Prostate gland (tissue), 2 donors: ENCODE measurements at places on chromosomes 4 and X.

DNA sequence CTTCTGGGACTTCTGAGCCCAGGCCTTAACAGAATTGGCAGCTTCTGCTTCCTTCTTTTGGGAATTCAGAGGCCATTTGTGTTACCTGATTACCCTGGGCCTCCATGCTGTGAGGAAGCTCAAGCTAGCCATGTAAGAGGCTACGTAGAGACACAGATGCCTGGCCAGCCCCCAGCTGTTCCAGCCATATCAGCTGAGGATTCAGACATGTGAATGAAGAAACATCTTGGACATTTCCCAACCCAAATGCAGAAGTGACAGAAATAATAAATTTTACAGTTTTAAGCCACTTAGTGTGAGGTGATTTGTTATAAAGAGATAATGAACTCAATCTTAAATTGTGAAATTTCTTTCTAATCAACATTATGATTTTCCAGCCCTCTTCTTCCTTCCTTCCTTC is 18.7 kb upstream of the ZNF827 start:
- DNase-seq = no peak
- no peaks in the 10 kb centered on the region for H3K27me3 ChIP-seq
- H3K27ac ChIP-seq = no peak overlapping the region
- H3K36me3 ChIP-seq = no peaks in the 10 kb centered on the region
- H3K4me3 ChIP-seq = no peak overlapping the region
- no peaks in the 10 kb centered on the region for H3K4me1 ChIP-seq

GRCh38 chr4:43457866-43458265 is 565.4 kb downstream of the GRXCR1 start:
- no peak overlapping the region for H3K4me3 ChIP-seq
- H3K27me3 ChIP-seq = no peaks in the 10 kb centered on the region
- DNase-seq = no peak
- H3K36me3 ChIP-seq = no peaks in the 10 kb centered on the region

DNA sequence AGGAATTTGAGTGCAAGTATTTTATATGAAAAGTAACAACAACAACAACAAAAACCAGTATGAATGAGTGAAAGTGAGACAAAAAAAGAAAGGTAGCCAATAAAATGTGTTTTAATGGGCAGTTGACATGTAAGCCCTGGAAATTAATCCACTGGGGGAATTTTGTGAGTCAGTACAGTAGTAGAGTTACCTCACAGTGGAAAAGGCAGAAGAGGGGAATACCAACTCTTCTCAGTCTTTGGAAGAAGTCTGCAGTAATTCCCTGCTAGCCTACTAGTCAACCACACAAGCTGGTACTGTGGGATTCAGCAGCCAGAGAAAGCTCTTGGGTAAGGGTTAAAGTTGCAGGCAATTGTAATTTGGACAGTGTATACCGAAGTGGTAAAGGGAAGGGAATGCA is 76.3 kb upstream of the IL15 start:
- no peak overlapping the region for H3K27ac ChIP-seq
- no peaks in the 10 kb centered on the region for H3K27me3 ChIP-seq
- H3K36me3 ChIP-seq = no peaks in the 10 kb centered on the region

DNA sequence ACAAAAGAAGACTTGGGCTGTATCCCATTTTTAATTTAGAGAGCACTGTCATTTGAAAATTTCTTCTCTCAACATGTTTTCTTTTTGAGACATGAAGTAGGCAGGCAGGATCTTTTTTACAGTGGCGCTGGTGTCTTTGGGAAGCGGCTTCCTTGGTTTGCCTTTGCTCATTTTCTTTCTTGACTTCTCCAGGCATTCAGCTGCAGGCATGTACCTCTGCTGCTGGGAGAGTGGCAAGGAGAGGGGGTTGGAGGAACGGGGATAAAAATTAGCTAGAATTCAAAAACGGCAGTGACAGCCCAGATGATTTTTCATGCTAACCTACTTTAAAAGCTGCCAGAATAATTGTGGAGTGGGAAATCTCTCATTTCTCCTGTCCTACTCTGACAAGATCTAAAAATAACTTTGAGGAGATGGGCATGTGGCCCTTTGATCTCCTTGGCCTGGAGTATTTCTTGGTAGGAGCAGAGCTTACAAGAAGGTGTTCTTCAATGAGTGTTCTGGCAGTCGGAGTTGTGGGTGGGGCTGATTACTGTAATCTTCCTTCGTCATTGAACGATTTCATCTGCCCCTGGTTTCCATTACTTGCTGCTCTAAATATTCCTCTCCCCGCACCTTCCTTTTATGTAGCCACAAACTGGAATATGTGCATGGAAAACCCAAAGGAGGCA is 54.8 kb downstream of the TBL1X start:
- no peaks in the 10 kb centered on the region for H3K36me3 ChIP-seq
- no peak overlapping the region for H3K27ac ChIP-seq
- no peaks in the 10 kb centered on the region for H3K27me3 ChIP-seq
- no peak for DNase-seq
- H3K4me3 ChIP-seq = no peak overlapping the region
- no peaks in the 10 kb centered on the region for H3K4me1 ChIP-seq

- no peaks in the 10 kb centered on the region for H3K36me3 ChIP-seq
- no peaks in the 10 kb centered on the region for H3K27me3 ChIP-seq
- DNase-seq = no peak
- no peak overlapping the region for H3K4me3 ChIP-seq
These were observed 22.3 kb upstream of the MAOA start for GRCh38 chrX:43633757-43634156.

GRCh38 chr4:146333895-146334262 is 119.5 kb downstream of the REELD1 start:
- no peaks in the 10 kb centered on the region for H3K4me1 ChIP-seq
- DNase-seq = no peak
- H3K27me3 ChIP-seq = no peaks in the 10 kb centered on the region
- no peaks in the 10 kb centered on the region for H3K36me3 ChIP-seq
- H3K4me3 ChIP-seq = no peak overlapping the region
- no peak overlapping the region for H3K27ac ChIP-seq

DNA sequence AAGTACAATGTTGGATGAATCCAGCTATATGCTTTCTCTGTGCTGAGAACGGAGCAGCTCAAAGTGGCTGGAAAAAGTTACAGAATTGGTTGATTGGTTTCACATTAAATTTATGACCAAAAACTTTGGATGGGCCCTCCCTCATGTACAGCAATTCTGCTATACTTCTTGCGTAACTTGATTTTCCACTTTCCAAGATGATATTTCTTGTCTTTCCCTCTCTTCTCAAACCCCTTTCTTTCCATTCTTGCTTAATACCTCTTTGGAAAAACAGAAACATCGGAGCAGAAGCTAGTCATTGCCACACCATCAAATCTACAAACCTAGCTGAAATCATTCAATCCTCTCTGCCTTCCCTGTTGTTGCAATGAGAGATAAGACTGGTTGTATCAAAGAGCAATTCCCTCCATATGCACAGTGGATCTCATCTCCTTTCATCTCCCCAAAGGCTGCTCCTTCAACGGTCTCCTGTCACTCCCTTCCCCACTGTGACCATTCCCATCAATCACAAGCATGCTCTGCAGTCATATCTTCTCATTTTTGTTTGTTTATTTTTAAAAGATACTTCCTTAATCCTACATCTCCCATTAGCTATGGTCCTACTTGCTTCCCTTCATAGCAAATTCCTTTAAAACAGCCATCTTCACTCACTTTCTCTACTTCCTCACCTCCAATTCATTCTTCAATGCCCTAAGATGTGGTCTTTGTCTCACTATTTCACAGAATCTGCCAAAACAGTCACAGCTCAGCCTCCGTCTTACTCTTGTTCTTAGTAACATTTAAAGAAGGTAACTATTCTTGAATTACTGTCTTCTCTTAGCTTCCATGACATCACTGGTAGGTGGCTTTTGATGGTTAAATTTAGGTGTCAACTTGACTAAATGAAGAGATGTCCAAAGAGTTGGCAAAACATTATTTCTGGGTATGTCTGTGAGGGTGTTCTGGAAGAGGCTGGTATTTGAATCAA is 145.5 kb downstream of the FAM13A start:
- H3K36me3 ChIP-seq = no peaks in the 10 kb centered on the region
- no peaks in the 10 kb centered on the region for H3K4me1 ChIP-seq

GRCh38 chrX:136147976-136148375 is 643 bp downstream of the FHL1 start:
- no peak for DNase-seq
- no peaks in the 10 kb centered on the region for H3K27me3 ChIP-seq
- peak overlapping the region; percentile 46 for H3K4me3 ChIP-seq

DNA sequence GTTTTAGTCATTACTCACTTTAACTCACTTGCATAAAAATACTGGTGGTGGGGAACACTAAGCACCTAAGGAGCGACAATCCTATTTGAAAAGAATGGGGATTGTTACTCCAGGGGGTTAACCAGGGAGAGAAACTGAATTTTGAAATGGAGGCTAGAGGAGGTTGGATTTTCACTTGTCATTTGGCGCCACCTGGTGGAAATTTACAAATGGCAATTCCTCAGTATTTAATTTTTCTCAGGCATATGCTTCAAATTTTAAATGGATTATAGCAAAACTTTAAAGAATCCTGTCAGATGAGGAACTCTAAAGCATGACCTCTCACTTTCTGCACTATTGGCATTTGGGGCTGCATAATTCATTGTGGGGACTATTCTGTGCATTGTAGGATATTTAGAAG is 2.7 kb upstream of the GEMIN8 start:
- H3K4me1 ChIP-seq = no peaks in the 10 kb centered on the region
- no peak overlapping the region for H3K4me3 ChIP-seq
- no peak overlapping the region for H3K27ac ChIP-seq
- peak; percentile 14 for DNase-seq
- no peaks in the 10 kb centered on the region for H3K27me3 ChIP-seq

GRCh38 chr4:47907089-47907646 is 7.2 kb downstream of the NFXL1 start:
- H3K36me3 ChIP-seq = no peaks in the 10 kb centered on the region
- H3K27ac ChIP-seq = no peak overlapping the region
- no peaks in the 10 kb centered on the region for H3K4me1 ChIP-seq
- no peak for DNase-seq

DNA sequence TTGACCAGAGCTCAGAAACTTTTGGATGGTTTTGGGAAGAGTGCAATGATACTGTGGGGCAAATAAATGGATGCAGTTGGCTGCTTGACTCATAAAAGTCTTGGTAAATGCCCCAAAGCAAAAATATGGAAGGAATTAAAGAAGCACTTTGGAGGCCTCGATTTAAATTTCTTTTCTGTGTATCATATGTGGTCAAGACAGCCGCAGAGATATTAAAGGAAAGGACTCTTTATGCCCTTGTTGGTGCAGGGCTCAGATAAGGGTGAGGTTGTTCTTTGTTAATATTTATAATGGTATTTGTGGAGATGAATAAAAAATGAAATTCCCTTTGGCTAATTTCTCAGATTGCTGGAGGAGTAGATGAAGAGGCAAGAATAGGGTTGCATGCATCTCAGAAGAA is 90.2 kb downstream of the NHS start:
- H3K27me3 ChIP-seq = no peaks in the 10 kb centered on the region
- no peak for DNase-seq
- H3K36me3 ChIP-seq = no peaks in the 10 kb centered on the region

GRCh38 chr4:56060036-56060435 is 111.3 kb downstream of the CEP135 start:
- no peak overlapping the region for H3K27ac ChIP-seq
- H3K4me3 ChIP-seq = no peak overlapping the region
- H3K4me1 ChIP-seq = no peaks in the 10 kb centered on the region
- H3K27me3 ChIP-seq = no peaks in the 10 kb centered on the region
- H3K36me3 ChIP-seq = no peaks in the 10 kb centered on the region

GRCh38 chrX:130772105-130772775 is 130.8 kb downstream of the ENOX2 start:
- no peaks in the 10 kb centered on the region for H3K36me3 ChIP-seq
- H3K27me3 ChIP-seq = no peaks in the 10 kb centered on the region
- H3K27ac ChIP-seq = no peak overlapping the region
- H3K4me1 ChIP-seq = no peaks in the 10 kb centered on the region

DNA sequence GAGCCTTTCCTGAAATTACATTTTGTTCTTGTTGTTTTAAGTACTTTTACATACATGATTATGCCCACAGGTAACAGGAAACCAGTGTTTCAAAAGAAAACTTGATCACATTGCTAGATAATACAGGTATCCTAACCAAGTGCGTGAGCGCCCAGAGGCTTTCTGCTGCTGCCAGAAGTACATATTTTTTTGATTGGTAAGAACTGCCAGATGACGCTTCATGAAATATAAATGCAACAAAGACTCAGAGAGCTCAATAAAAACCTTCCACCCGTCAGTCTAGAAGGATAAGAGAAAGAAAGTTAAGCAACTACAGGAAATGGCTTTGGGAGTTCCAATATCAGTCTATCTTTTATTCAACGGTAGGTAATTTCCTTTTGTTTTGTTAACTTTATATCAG is at the start of gene EPGN:
EPGN (plus strand) TSS at position 256 of the 400 bp plus-strand sequence; CDS start at position 320, 64 bp downstream.
- peak; percentile 35 for DNase-seq
- no peaks in the 10 kb centered on the region for H3K4me1 ChIP-seq
- no peak within 1 kb of the TSS for H3K27ac ChIP-seq
- no peaks in the 10 kb centered on the region for H3K36me3 ChIP-seq

- no peaks in the 10 kb centered on the region for H3K36me3 ChIP-seq
- H3K27ac ChIP-seq = no peak overlapping the region
- no peak for DNase-seq
- H3K27me3 ChIP-seq = no peaks in the 10 kb centered on the region
- no peak overlapping the region for H3K4me3 ChIP-seq
These were observed 4.4 kb downstream of the PLAC1 start for GRCh38 chrX:134653835-134654234.

DNA sequence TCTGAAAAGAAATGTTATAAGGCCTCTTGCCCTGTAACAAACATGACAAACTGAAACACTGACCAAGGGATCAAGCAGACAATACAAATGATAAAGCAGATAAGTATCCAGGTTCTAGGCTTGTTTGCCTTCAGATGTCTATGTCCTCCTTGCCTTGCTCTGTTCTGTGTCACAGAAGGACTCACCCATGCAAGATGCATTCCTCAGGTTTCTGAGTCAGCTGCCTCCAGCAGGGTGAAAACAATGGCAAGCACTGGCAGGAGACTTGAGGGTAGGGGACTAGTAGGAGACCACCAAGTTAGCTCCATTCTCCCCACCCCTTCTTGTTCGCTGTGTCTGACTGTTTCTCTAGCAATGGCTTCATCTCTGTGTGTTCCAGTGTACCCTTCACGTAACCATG is 76.6 kb upstream of the CXXC4 start:
- DNase-seq = no peak
- no peak overlapping the region for H3K27ac ChIP-seq
- no peaks in the 10 kb centered on the region for H3K4me1 ChIP-seq
- H3K27me3 ChIP-seq = no peaks in the 10 kb centered on the region
- H3K4me3 ChIP-seq = no peak overlapping the region

- no peaks in the 10 kb centered on the region for H3K4me1 ChIP-seq
- H3K27me3 ChIP-seq = no peaks in the 10 kb centered on the region
- no peaks in the 10 kb centered on the region for H3K36me3 ChIP-seq
- no peak overlapping the region for H3K27ac ChIP-seq
- no peak overlapping the region for H3K4me3 ChIP-seq
- no peak for DNase-seq
These were observed 9.2 kb upstream of the EIF4E start for GRCh38 chr4:98937986-98938720.
